ENCODE measurements at places on chromosomes 11 and 22.

DNA sequence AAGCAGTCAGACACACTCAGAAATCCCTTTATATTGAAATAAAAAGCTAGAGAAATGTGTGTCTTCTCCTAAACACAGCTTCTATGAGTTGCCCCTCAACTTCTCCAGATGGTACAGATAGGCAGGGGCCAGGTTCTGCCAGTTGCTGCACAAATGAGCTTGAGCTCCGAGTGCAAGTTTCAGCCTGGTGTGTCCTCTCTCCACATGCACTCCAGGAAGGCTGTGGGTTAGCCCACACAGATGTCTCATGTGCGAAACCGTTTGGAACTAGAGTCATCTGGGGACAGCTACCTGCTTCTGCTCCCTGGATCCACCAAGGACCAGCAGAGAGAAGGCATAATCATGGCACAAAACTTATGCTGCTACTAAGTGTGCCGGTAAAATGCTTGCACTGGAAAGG lies 812.6 kb downstream of the OPCML start:
- no peak for DNase-seq

- DNase-seq, result no peak
Observed at GRCh38 chr22:21652547-21653545, 10.7 kb downstream of the SDF2L1 start.

GRCh38 chr22:25750569-25751173 lies 8.7 kb downstream of the MYO18B start:
- no peak for DNase-seq

- no peak for DNase-seq
Observed at GRCh38 chr22:21726650-21727049, 8.9 kb downstream of the YPEL1 start.

- no peak for DNase-seq
Observed at GRCh38 chr11:100593291-100593690, 93.8 kb upstream of the ARHGAP42 start.

GRCh38 chr11:94794287-94795168 lies 26.4 kb downstream of the AMOTL1 start:
- DNase-seq, result peak; percentile 71

DNA sequence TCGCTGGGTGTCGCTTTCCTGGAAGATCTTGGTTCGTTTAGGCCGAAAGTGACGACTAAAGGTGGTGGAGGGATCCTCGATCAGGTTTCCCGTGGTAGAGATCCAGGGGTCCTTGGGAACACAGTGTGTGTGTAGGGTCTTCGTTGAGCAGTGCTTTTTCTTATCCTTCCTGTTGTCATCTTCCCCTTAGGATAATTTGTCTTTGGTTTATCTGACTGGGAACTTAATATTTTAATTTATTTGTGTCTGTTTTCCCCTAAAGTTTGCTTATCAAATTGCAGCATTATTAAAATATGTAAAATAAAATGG lies 403 bp downstream of the RBM7 start:
- DNase-seq, result no peak

DNA sequence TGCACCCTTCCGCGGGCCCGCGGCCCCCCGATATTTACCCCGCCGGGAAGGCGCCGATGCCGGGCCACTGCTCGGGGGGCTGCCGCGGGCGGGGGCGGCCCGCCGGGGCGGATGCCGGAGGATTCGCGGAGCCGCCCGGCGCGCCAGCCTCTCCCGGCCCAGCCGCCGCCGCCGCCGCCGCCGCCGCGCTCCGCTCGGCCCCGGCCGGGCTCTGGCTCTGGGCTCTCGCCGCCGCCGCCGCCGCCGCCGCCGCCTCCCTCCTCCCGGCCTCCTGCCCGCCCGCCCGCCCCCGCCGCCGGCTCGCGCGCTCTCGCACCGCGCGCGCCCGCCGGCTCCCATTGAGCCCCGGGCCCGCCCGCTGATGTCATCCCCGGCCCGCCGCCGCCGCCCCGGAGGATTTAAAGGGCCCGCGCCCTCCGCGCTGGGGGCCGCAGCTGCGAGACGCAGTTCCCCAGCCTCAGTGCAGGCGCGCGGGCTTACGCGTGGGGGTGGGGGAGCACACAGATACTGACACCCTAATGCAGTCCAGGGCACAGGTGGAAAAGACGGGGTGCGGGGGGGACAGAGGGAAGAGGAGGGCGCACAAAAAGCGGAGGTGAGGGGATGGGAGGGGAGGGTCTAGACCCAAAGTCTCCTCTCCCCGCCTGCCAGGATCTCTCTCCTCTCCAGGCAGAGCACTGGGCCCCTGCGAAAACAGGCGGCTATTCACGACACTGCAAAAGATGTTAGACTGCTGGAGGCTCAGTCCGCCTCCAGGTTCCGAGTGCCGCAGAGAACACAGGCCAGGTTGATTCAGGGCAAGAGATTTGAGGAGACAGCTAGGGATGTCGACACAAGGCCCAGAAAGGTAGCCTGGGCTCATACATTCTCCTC lies at the start of gene CSNK1E:
Gene CSNK1E (minus strand): TSS at position 312 of the 873 bp plus-strand sequence. CDS start 3,276 bp downstream, outside the sequence.
- DNase-seq, result no peak

DNA sequence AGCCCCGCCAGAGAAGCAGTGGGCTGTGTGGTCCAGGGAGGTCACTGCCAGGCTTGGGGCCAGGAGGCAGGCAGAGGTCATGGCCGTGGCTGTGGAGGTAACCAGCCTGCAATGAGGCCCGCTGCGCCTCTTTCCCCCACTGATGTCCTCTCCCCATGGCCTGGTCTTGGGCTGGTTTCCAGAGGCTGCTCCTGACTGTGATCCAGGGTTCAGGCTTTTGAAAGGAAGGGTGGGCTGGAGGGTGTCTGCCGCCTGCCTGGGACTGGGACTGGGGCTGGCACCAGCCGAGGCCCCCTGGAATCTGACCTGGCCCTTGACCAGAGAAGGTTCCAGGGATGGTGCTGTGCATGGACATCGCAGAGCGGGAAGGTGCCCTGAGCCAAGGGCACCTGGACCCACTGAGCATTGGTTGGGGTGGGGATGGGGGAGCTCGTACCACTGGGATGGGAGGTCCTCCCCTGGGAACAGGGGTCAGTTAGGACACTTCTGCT lies 59.6 kb upstream of the THY1 start:
- no peak for DNase-seq

DNA sequence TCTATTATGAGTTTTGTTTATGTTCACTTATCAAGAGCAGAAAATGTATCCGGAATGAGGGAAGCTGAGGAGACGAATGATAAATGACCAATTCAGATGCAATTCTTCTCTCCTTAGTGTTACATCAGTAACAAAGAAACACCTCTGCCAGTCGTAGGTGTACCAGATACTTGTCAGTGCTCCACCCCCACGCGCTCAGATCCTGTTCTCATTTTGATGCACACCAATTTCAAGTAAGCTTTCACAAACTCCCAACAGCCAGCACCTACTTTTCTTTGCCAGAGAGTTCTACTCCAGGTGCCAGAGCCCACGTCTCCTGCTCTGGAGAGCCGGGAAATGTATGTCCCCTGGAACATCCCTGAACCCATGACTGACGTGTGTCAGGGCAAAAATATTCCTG lies 43.7 kb downstream of the OR8B12 start:
- no peak for DNase-seq

GRCh38 chr22:44373234-44373633 lies 60.5 kb upstream of the SHISAL1 start:
- no peak for DNase-seq

- DNase-seq, result no peak
Observed at GRCh38 chr11:8224161-8224591, 39.5 kb downstream of the LMO1 start.

- no peak for DNase-seq
Observed at GRCh38 chr11:70433966-70434812, 35.9 kb downstream of the CTTN start.

GRCh38 chr11:9758637-9759518 lies 95.0 kb downstream of the SWAP70 start:
- no peak for DNase-seq

DNA sequence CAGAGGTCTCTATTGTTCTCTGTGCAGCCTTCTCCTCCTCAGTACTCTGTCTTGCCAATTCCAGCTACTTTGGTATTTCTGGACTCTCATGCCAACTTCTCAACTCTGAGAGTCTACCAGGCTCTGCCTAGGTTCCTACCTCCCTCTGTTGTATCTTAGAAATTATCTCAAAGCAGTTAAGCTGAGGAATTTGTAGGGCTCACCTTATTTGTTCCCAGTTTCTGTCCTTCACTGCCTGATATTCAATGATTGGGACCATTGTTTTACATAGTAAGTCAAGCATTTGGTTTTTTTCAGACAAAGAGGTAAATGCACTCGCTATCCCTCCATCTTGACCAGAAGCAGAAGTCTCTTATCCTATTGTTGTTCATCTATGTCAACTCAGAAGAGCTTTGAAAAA lies 205.0 kb upstream of the PGR start:
- DNase-seq, result no peak

DNA sequence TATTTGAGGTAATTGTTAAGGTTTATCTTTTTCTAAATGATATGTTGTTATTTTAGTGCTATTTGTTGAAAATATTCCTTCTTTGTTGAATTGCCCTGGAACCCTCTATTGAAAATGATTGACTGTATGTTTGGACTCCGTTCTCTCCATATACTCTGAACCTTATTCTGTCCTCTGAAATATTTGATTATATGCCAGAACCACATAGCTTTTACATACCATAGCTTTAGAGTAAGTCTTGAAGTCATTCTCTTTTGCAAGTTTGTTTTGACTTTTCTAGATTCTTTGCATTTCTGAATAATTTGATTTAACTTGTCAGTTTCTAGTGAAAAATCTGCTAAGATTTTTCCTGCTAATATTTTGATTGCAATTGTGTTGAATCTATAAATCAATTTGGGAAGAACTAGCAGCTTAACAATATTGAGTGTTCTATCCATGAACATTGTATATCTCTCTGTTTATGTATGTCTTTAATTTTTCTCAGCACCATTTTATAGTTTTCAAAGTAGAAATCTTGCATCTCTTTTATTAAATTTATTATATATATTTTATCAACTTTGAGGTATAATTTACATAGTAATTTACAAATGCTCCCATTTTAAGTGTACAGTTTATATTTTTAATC lies 51.7 kb upstream of the PITPNB start:
- DNase-seq, result no peak

- no peak for DNase-seq
Observed at GRCh38 chr11:14585438-14585837, 58.2 kb upstream of the PDE3B start.

DNA sequence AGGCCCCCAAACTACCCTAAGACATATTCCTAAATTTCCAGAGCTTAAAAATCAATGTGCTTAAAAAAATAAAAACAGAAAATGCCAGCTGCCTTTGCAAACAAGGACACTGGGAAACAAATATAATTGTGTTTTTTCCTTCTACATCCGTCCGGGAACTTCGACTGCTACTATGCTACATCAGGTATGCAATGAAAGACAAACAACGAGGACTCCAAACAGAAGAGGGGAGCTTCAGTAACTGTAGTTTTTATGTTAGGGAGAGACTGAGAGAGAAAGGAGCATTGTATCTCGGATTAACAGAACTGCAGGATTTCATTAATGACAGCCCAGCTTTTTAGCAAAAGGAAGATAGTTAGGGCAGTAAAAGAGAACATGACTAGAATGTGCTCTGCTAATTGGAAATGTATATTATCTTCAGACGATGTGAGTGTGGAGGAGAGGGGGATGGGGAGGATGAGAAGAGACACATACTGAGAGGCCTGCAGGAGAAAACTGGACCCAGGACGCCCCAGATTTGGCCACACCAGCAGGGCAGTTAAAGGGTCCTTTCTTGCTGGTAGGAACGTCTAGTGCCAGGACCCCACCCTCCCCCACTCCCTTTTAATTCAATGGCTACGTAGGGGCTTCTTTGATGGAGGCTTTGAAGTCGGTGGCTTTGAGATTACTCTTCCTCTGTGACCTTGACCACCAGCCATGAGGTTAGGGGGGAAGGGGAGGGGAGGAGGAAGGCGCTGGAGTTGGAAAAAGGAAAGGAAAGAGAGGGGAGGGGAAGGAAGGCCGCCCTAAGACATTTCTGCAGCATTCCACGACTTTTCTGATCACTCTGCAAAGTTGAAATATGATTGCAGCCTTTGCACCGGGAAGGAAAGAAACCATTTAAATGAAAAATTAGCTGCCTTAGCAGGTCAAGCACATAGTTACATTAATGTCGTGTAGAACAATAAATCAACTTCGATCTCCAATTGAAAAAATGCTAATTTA lies 187.1 kb downstream of the BLID start:
- DNase-seq, result no peak

DNA sequence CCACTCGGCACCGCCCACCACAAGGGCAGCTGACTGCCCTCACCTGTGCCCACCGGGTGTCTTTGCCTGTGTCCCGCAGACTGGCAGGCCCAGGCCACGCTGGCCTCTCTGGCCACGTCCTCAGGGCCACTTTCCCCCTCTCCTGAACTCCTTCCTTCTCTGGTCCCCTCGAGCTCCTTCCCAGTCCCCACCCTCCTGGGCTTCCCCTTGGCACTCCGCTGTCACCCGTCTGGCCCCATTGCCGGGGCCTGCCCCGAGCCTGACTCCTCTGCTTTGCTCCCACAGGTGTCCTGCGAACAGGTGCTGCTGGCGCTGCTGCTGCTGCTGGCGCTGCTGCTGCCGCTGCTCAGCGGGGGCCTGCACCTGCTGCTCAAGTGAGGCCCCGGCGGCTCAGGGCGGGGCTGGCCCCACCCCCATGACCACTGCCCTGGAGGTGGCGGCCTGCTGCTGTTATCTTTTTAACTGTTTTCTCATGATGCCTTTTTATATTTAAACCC lies 14.2 kb downstream of the MCAT start:
- DNase-seq, result no peak

DNA sequence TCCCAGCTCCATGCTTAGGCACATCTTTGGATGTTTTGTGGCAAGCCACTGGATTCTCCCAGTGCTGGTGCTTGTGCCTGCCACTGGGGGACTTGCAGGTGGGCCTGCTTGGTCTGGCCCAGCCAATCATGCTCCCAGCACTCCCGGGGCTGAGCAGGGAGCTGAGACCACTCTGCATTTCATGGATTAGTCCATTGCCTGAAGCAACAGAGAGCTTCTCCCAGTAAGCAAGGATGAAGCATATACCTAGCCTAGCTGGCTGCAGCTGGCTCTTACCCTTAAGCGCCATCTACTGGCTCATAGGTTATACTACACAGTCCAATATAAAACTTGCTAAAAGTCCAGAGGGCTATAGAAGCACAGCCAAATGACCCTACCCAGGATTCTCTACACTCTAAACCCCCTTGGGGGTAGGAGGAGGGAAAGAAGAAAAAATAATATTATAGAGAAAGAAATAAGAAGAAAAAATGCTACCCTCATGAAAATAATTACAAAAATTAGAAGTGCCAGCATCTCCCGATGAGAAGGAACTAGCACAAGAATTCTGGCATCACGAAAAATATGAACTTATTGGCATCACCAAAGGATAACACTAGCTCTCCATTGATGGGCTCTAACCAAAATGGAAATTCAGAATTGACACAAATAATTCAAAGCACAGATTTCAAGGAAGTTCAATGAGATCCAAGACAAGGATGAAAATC lies 275.3 kb downstream of the C11orf87 start:
- DNase-seq, result peak; percentile 1

DNA sequence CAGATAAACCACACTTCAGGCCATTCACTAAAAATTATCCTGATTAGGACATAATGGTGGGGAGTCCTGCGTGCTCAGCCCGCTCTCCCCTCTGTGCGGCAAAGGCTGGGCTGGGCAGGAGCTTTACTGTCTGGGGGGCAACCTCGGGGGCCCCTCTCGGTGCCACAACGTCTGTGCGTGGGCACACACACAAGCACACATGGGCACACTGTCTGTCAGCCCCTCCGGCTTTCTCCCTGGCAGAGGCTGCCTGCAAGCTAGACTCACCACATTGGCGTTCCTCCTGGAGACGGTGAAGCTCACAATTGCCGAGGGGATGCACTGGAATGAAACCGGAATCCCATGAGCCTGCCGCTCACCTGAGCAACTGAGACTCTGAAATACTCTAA lies 5.2 kb downstream of the MLC1 start:
- DNase-seq, result no peak
